ENCODE measurements at places on chromosomes 6 and 20. TPM values are rescaled to one million over a fixed set of nuclear protein-coding genes. Genes with fewer than 3 reads are reported as not detected.

The TBXT gene
- total RNA-seq, result not detected

The CNR1 gene
- total RNA-seq, result 16.7 TPM

The GNAS-AS1 gene
- total RNA-seq, result 0.42 TPM

DNA sequence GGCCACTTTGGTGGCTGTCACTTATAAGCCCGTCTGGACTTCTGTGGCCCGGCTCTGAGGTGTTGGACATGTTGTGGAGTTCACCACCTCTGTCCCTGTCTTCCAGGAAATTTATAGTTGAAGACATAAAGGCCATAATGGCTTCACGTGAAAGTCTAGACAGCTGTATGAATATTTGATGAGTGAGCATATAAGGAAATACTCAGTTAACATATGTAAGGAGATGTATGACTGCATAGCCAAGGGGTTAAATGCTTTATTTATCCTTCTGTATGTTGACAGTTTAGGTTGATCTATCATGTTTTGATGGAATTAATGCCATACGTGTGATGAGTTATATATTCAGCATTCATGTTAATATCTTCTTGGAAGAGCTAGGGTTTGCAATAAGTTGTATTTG lies 16.1 kb downstream of the HIVEP1 start:
- no peak for DNase-seq

GRCh38 chr20:6169251-6169650 lies 46.4 kb upstream of the FERMT1 start:
- no peak for DNase-seq

The HLA-DRB5 gene
- total RNA-seq, result 118 TPM
